ENCODE measurements at places on chromosomes 3 and 15. TPM values are rescaled to one million over a fixed set of nuclear protein-coding genes. Genes with fewer than 3 reads are reported as not detected.

GRCh38 chr3:65330072-65330471, 642.3 kb upstream of the ADAMTS9 start:
- H3K4me1 ChIP-seq: peaks cover 6% of the 10 kb centered on the region
- H3K4me3 ChIP-seq: no peak overlapping the region
- no peak overlapping the region for H3K27ac ChIP-seq
- peaks cover 17% of the 10 kb centered on the region for H3K27me3 ChIP-seq

GRCh38 chr15:36284911-36285310, 294.5 kb upstream of the CDIN1 start:
- H3K4me3 ChIP-seq: no peak overlapping the region
- H3K27ac ChIP-seq: no peak overlapping the region
- no peaks in the 10 kb centered on the region for H3K27me3 ChIP-seq
- no peaks in the 10 kb centered on the region for H3K4me1 ChIP-seq
- no peak for DNase-seq

Gene ABHD17C
- total RNA-seq: 8.0 TPM

DNA sequence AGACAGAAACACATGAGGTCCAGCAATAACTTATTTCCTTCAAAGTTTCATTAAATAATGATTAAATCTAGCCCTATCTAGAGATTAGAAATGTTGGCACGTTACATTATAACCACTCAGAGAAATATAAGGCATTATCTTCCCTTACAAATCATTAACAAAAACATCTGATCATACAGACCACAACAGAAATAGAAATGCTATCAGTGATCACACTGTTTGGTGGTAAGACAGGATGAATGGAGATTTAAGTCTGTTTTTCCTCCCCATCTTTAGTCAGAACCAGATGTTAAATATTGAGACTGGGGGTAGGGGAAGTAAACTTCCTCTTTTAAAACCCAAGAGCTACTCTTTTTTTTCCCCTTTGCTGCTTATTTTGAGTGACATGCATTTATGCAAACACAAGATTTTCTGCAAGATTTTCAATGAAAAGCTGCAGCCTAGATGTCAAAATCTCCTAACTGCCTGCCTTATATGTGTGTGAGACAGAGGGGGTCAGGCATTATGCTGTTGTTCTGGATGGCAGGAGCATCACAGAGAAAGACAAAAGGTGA, 70.4 kb downstream of the CBLB start:
- no peaks in the 10 kb centered on the region for H3K27me3 ChIP-seq
- no peak for DNase-seq
- H3K4me1 ChIP-seq: peaks cover 19% of the 10 kb centered on the region
- no peak overlapping the region for H3K27ac ChIP-seq

DNA sequence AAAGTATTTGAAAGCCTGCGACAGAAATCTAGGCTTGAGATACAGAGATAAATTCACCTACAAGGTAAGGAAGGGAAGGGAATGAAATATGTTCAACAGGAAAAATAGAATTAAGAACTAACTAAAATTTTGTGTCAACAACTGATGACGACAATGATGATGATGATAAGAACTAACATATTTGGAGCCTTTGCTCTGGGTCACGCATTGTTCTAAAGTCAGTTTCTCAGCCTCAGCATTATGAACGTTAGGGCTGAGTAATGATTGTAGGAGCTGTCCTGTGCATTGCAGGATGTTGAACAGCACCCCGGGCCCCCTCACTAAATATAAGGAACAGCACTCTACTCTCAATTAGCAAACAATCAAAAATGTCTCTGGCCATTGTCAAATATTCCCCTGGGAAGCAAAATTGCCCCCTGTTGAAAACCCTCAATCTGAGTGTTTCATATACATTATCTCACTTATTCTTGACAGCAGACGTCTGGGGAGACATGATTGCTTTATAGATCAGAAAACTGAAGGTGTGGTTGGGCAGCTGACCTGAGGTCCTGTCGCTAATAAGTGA, 88.5 kb downstream of the ERC2 start:
- H3K27me3 ChIP-seq: peaks cover 5% of the 10 kb centered on the region
- no peak overlapping the region for H3K27ac ChIP-seq
- DNase-seq: no peak
- no peaks in the 10 kb centered on the region for H3K36me3 ChIP-seq
- H3K4me3 ChIP-seq: no peak overlapping the region

Gene CP
- total RNA-seq: not detected

Gene LRRC2
- total RNA-seq: 2.2 TPM
